ENCODE measurements at places on chromosomes 16 and 17.
A peak's percentile ranks its signal among the peaks of the same experiment; 100 is the strongest.

DNA sequence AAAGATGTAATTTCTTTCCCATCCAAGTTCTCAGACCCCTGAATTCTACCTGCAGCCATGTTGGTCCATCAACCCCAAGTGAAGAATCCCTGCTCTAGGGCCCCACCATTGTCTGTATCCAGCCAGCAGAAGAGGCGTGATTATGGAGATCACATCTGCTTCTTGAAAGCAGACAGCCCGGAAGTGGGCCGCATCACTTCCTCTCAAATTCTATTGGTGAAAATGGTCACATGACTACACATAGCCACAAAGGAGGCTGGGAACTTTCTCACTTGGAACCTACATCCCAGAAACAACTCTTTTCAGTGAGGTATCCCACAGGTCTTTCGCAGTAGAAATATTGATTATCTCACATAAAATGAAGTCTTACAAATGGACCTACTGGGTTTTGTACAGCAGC, 40.1 kb downstream of the IL4R start:
- DNase-seq: no peak

DNA sequence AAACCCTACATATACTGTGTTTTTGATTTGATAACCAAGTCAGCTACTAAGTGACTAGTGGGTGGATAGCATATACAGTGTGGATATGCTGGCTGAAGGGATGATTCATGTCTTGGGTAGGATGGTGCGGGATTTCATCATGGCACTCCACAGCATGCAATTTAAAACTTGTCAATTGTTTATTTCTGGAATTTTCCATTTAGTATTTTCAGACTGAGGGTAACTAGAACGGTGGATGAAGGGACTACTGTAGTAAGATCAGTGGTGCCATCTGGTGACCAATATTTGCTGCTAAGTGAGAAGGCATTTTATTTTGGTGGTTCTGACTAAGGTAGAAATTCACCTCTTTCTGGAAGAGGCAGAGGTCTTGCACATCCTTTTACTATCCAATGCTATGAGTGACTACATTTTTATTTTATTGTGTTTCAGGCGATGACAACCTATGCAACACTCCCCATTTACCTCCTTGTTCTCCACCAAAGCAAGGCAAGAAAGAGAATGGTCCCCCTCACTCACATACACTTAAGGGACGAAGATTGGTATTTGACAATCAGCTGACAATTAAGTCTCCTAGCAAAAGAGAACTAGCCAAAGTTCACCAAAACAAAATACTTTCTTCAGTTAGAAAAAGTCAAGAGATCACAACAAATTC, 3.1 kb downstream of the CDC6 start:
- no peak for DNase-seq

GRCh38 chr17:81992306-81993102, 15.1 kb downstream of the ASPSCR1 start:
- DNase-seq: no peak

DNA sequence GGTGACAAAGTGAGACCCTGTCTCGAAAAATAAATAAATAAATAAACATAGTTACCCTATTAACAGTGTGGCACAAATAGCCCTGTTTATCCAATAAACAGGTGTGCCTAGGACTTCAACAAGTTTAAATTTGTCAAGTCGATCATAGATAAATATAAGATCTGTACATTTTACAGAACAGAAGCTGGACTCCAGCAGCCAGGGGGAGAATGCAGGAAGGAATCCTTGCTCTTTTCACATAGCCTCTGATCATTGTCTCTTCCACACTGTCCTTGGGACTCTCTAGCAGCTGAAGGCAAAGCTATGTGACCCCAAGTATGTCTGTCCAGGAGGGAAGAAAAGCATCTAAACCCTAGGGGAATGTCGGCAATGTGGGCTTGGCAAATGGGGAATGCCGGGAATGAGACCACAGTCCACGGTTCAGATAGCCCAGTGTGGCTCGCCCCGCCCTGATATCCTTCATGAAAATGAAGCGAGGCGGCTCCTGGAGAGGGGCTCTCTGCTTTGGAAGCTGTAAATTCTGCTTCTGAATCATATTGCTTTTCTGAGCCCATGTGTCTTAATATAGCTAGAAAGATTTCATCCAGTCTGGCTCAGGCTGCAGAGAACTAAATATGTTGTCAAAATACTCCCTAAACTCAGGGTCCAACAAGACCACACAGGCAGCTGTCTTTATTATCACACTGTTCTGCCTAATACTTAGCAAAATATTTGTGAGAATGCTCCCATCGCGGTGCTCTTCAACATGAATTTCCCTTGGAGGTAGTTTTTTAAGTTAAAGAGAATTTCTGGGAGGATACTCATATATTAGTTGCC, 24.9 kb upstream of the GRB2 start:
- DNase-seq: no peak

DNA sequence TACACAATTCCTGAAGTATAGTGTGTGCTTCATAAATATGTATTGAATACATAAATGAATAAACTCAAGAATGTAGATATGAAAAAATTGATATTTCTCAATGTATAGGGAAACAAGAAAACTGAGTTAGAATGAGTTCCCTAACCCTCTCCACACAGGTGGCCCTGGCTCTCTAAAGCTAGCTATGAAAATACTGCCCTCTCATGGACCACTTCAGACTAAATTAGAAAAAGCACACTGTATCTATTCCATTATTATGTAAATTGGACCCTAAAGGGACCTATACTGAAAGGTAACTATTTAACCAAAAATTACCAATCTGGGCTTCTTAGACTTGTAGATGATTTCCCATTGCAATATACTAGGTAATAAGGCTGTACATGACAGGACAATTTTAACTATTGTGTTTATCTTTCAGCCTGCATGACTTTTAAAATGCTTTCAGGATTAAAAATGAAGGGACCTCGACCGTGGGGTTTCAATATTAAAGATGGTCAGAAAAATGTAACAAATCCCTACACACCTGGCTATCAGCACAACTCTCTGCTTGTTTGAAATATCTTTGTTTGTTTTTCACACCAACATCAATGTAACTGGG, 672.5 kb upstream of the KIF2B start:
- DNase-seq: no peak

GRCh38 chr17:67982034-67982640, 14.1 kb downstream of the C17orf58 start:
- DNase-seq: no peak

- DNase-seq: peak; percentile 15
These were observed 1.9 kb upstream of the MLLT6 start for GRCh38 chr17:38702916-38703741.

- DNase-seq: no peak
These were observed 174.3 kb upstream of the TBX2 start for GRCh38 chr17:61225178-61225882.

- no peak for DNase-seq
These were observed 74.4 kb downstream of the RPH3AL start for GRCh38 chr17:278055-278675.

GRCh38 chr17:68851890-68852289, 103.3 kb downstream of the ABCA8 start:
- no peak for DNase-seq

GRCh38 chr16:63323722-63324705, 1287.8 kb upstream of the CDH8 start:
- DNase-seq: no peak

- DNase-seq: peak; percentile 58
These were observed at the start of gene CENPV for GRCh38 chr17:16353317-16354174. Gene CENPV (minus strand): TSS chr17:16353469. CDS start chr17:16353436, 33 bp downstream.

- peak; percentile 23 for DNase-seq
These were observed 6.7 kb downstream of the HAGHL start for GRCh38 chr16:733382-734207.

- DNase-seq: no peak
These were observed 2287.7 kb downstream of the TP53TG3F start for GRCh38 chr16:35746963-35747657.

GRCh38 chr17:42872251-42872965, 21.4 kb downstream of the AOC3 start:
- no peak for DNase-seq

DNA sequence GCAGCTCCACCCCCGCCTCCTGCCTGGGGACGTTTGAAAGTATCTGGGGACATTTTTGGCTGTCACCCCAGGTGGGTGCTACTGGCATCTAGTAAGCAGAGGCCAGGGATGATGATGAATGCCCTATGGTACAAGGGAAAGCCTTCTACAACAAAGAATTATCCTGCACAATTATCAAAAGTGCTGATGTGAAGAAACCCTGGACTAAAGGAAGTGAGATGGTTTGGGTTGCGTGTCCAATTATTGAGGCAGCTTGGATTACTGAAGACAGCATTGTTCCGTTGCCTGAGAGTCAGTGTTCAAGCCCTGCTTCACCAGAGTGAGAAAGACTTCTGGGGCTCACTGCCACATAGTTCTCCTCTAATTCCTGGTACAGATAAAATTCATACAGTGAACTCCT, 343.4 kb downstream of the CA10 start:
- DNase-seq: no peak
